MCF 10A (cell line): ENCODE measurements at places on chromosomes 16 and 17. TPM values are rescaled to one million over a fixed set of nuclear protein-coding genes. Genes with fewer than 3 reads are reported as not detected.

GRCh38 chr17:80260791-80261158 is at the start of gene RNF213:
Gene RNF213, plus strand, starts transcription at chr17:80260852. Its CDS starts 2,830 bp downstream, at chr17:80263682.
- H3K4me1 ChIP-seq, result peaks cover 6% of the 10 kb centered on the region
- H3K4me3 ChIP-seq, result peak within 1 kb of the TSS; percentile 83
- no peak for DNase-seq
- H3K27ac ChIP-seq, result peak within 1 kb of the TSS; percentile 53
- H3K36me3 ChIP-seq, result peaks cover 22% of the 10 kb centered on the region

DNA sequence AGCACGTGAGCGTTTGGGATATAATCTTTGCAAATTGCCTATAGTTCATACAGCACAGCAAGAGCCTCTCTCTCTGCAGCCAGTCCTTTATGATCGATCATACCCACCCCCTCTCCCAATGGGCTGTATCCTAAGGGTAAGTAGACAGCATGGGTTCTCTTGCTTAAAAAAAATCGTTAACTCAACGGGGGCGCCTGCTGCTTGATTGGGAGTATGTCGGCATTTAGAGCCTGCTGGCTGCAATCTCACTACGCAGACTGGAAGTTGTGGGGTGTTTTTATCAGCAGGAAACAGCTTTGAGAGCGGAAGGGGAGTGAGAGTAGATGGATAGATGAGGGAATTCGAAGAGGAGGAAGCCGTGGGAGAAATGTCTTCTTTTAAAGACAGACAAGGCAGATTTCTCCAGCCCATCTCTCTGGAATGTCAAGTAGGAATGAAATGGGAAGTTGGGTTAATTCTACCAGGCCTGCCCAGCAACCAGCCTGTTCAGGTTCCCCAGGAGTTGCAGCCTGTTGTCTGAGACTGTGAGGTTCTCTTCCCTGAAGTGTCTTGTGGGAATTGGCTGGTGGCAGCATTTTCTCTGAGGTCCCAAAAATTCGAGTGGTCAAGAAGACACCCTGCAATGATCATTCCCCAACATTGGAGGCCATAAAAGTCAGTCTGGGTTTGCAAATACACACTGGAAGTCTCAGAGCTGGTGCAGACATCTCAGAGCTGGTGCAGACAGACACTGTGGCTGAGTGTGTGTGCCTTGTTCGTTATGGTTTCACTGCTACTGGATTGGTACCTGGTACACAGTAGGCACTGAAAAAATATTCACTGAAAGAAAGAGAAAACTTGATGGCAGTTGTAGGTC is 65.6 kb downstream of the PRKCB start:
- no peaks in the 10 kb centered on the region for H3K36me3 ChIP-seq
- peaks cover 19% of the 10 kb centered on the region for H3K4me1 ChIP-seq
- H3K27ac ChIP-seq, result no peak overlapping the region
- no peak overlapping the region for H3K4me3 ChIP-seq

The EVI2A gene
- 2.6 and 3.3 TPM in 2 replicates for total RNA-seq

The SRCIN1 gene
- total RNA-seq, result 5.7 and 8.6 TPM in 2 replicates

DNA sequence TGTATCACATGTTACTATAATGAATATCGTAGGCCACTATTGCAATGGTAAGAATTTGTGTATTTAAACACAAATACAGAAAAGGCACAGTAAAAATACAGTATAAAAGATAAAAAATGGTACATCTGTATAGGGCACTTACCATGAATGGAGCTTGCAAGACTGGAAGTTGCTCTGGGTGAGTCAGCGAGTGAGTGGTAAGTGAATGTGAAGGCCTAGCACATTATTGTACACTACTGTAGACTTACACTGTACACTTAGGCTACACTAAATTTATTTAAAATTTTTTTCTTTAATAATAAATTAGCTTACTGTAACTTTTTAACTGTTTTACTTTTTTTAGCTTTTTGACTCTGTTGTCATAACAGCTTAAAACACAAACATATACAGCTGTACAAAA is 42.5 kb downstream of the AKAP10 start:
- H3K36me3 ChIP-seq, result peaks cover 78% of the 10 kb centered on the region
- DNase-seq, result no peak
- H3K27ac ChIP-seq, result no peak overlapping the region

DNA sequence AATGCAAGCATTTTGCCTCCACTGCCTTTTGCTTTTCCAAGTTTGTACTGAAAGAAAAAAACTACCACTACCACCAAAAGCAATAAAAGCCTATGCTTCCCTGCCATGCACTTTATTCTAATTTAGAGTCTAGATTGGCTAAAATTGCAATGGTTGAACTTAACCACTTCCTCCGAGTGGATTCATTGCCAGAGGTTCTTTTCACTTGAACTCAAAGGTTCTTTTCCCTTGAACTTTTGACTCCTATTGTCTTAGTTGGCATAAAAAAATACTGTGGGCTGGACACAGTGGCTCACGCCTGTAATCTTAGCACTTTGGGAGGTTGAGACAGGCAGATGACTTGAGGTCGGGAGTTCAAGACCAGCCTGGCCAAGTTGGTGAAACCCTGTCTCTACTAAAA is 319.8 kb upstream of the GOT2 start:
- no peak overlapping the region for H3K27ac ChIP-seq
- H3K4me3 ChIP-seq, result no peak overlapping the region
- no peaks in the 10 kb centered on the region for H3K36me3 ChIP-seq
- no peaks in the 10 kb centered on the region for H3K4me1 ChIP-seq

The CLN3 gene
- total RNA-seq, result 18.1 and 19.7 TPM in 2 replicates

The KRTAP4-9 gene
- not detected in 2 replicates for total RNA-seq

The PHF12 gene
- 37.6 and 38.2 TPM in 2 replicates for total RNA-seq

The KRTAP9-2 gene
- not detected in 2 replicates for total RNA-seq

The TP53TG3 gene
- total RNA-seq, result not detected in 2 replicates

DNA sequence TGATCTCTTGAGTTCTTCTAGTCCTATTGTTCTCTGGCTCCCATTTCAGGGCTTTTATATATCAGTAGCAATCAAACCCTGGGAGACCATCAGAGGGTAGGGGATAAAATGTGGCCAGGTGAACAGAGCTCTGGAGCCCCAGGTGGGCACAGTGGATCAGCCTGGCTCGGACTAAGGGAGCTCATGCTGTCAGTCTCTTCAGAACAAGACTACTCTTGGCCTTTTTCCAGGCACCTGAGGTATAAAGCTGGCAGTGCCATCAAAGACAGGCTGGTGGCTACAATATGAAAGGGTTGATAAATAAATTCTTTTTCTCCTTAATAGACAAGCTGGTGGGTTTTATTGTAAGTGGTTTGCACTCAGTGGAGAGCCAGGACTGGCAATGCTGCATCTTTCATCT is 160.0 kb upstream of the CCL2 start:
- DNase-seq, result no peak
- H3K36me3 ChIP-seq, result peaks cover 7% of the 10 kb centered on the region
- no peak overlapping the region for H3K4me3 ChIP-seq
- no peaks in the 10 kb centered on the region for H3K27me3 ChIP-seq
- H3K27ac ChIP-seq, result no peak overlapping the region

DNA sequence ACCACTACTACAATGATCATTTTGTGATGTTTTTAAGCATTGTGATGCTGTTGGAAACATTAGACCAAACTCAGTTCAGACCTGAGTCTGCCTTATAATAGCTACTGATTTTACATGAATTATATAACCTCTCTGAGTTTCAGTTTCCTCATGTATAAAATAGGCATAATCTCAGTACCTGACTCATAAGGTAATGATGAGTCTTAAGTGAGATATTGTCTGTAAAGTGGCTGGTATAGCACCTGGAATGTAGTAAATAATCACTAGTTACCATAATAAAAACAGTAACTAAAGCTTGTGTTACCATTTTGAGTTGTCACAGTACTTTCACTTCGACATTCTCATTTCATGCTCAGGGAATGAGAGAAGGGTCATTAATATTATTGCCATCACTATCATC is 381.5 kb upstream of the SALL1 start:
- H3K27ac ChIP-seq, result no peak overlapping the region
- no peaks in the 10 kb centered on the region for H3K27me3 ChIP-seq
- no peak for DNase-seq

DNA sequence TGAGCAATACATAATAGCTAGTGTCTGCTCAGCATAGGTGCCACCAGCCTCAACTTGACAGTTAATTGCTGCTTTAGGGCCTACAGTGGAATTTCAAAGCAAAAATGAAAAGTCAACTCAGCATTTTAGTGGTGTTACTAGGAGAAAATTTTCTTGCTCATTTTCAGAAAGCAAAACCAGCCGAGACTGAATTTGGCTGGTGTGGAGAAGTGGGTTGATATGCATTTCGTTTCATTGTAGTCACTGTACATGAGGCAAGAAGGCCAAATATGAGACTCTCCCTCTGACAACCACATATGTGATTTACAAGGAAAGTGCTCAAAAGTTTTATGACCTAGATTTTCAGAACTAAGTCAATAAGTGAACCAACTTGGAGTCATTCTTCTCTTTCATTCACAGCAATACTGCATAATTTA is 54.0 kb downstream of the DUSP14 start:
- no peak overlapping the region for H3K27ac ChIP-seq
- H3K36me3 ChIP-seq, result peaks cover 59% of the 10 kb centered on the region
- no peak for DNase-seq
- no peaks in the 10 kb centered on the region for H3K4me1 ChIP-seq
- H3K27me3 ChIP-seq, result no peaks in the 10 kb centered on the region

DNA sequence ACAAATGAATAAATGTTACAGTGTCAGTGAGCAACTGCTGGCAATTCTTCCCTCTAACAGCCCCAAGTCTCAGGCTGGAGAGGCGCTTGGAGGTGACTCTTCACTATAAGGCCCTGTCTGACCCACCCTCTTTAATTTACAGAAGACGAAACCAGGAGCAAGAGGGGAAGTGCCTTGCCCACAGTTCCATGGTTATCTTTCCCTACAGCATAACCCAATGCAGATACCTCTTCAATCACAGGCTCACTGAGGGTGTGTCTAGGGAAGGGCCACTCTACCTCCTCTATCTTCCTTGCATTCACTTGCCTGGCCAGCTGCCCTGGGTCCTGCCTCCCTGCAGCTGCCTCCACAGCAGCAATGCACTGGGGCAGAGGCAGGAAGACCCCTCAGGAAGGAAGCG is 9.6 kb upstream of the N4BP1 start:
- H3K36me3 ChIP-seq, result peaks cover 6% of the 10 kb centered on the region
- H3K27ac ChIP-seq, result no peak overlapping the region
- no peak overlapping the region for H3K4me3 ChIP-seq
- no peak for DNase-seq

DNA sequence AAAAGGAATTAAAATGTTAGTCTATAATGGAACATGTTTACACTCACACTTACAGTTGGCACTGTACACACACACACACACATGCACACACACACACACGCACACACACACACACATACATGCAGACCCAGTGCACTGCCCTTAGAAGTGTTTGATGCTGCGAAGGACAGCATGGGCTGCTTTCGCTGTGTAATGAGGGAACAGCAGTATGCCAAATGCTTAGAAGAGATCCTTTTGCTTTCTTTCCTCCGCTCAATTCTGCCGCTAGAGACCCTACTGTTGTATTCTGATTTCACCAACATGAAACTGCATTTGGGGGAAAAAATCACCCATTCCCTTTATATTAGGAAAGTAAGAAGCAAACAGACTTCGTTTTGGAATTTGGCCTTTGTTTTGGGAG is 217.9 kb downstream of the ENGASE start:
- H3K4me3 ChIP-seq, result no peak overlapping the region
- H3K27me3 ChIP-seq, result peaks cover 100% of the 10 kb centered on the region
- no peaks in the 10 kb centered on the region for H3K4me1 ChIP-seq
- DNase-seq, result no peak

GRCh38 chr16:4261557-4262172 is 11.2 kb downstream of the TFAP4 start:
- H3K27ac ChIP-seq, result no peak overlapping the region
- peaks cover 5% of the 10 kb centered on the region for H3K4me1 ChIP-seq
- H3K36me3 ChIP-seq, result peaks cover 71% of the 10 kb centered on the region
- DNase-seq, result peak; percentile 23

GRCh38 chr16:57093666-57094564 is 1.5 kb downstream of the CPNE2 start:
- no peaks in the 10 kb centered on the region for H3K4me1 ChIP-seq
- H3K27ac ChIP-seq, result no peak overlapping the region
- DNase-seq, result no peak
- H3K27me3 ChIP-seq, result no peaks in the 10 kb centered on the region

DNA sequence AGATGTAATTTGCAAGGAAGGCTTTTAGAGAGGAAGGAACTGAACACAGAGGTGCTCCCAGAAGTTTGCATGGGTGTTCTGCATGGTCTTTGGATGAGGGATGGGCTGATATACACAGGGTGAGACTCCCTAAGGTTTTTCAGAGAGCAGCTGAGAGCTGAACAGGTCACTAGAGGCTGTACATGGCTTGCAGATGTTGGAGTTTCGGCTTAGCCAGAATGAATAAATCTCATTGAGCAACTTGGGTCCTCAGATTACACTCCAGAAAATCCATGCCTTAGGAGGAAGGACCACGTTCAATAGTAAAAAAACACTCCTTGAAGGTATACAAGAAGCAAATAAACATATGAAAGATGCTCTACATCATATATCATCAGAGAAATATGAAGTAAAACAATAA is 7.5 kb upstream of the ITGB3 start:
- no peaks in the 10 kb centered on the region for H3K36me3 ChIP-seq
- no peaks in the 10 kb centered on the region for H3K27me3 ChIP-seq
- no peak overlapping the region for H3K4me3 ChIP-seq
- no peak for DNase-seq
- H3K27ac ChIP-seq, result no peak overlapping the region

The P2RX1 gene
- not detected in 2 replicates for total RNA-seq

GRCh38 chr17:63426917-63427308 is 19.2 kb downstream of the CYB561 start:
- no peaks in the 10 kb centered on the region for H3K27me3 ChIP-seq
- peaks cover 11% of the 10 kb centered on the region for H3K4me1 ChIP-seq
- DNase-seq, result no peak
- H3K27ac ChIP-seq, result no peak overlapping the region
- H3K36me3 ChIP-seq, result peaks cover 21% of the 10 kb centered on the region

- no peaks in the 10 kb centered on the region for H3K36me3 ChIP-seq
- DNase-seq, result no peak
- H3K27ac ChIP-seq, result no peak overlapping the region
- H3K4me1 ChIP-seq, result no peaks in the 10 kb centered on the region
- no peaks in the 10 kb centered on the region for H3K27me3 ChIP-seq
These were observed 91.5 kb downstream of the NPIPB11 start for GRCh38 chr16:29315046-29315445.

The CACNG1 gene
- total RNA-seq, result not detected in 2 replicates

DNA sequence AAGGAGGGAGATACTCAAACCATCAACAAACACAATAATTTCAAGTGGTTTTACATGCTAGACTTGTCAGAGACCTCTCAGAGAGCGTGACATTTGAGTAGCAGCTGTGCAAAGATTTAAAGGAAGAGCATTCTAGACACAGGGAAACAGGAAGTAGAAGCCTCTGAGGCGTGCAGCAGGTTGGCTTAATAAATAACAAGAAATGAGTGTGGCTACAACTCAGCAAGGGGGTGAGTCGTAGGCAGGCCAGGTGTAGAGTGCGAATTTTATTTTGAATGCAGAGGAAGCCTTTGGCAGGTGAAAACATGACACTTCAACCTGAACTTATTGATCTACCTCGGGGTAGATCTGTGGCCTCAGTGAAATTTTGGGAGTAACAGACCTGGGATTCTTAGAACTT is 73.2 kb upstream of the MRTFB start:
- DNase-seq, result no peak
- H3K36me3 ChIP-seq, result no peaks in the 10 kb centered on the region

DNA sequence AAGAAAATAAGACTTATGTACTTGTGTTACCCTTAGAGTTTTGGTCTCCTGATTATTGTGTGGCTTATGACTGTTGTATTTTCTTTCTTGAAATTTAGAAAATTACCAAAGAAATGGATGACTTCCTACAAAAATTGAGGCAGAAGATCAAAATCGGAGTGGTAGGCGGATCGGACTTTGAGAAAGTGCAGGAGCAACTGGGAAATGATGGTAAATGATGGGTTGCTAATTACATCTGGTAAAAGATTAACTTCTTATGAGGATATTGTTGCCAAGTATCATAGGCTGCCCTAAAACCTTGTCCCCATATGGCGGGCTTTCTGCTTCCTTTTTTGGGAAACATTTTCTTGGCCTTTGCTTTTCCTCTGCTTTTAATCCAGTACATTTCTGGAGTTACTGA is 4.1 kb downstream of the PMM2 start:
- H3K27me3 ChIP-seq, result no peaks in the 10 kb centered on the region
- H3K36me3 ChIP-seq, result peaks cover 65% of the 10 kb centered on the region
